ENCODE measurements at places on chromosomes 12 and 14.
A peak's percentile ranks its signal among the peaks of the same experiment; 100 is the strongest.

DNA sequence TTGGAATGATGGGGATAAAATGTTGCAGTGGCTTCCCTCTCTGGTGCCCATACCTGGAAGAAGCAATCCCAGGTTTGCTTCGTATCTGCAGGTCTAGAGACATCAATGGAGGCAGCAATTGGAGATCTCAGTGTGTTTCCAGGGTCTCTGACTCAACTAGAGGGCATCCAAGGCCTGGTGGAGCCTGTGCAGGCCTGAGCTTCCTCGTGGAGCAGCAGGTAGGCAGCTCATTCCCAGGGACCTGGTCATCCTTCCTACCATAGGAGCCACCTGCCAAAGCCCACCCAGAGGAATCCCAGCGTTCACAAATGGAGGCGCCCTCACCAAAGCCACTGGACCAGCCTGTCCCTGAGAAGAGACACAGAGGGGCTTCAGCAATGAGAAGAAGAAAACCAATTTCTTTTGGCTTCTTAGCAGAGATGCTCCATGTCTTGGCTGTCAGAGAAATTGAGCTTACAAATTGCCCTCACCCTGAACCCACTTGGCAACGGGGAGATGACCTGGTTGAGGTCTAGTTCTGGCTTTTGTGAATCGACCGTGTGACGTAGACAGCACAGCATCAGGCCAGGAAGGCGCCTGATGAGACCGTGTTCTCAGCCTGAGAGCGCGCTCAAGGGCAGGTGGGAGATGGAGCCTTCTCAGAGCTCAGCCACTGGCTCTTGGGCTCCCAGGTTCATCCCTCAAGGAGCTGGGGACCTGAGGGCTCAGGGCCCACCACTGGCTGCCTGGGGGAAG lies 283.6 kb downstream of the DPF3 start:
- no peak for DNase-seq

DNA sequence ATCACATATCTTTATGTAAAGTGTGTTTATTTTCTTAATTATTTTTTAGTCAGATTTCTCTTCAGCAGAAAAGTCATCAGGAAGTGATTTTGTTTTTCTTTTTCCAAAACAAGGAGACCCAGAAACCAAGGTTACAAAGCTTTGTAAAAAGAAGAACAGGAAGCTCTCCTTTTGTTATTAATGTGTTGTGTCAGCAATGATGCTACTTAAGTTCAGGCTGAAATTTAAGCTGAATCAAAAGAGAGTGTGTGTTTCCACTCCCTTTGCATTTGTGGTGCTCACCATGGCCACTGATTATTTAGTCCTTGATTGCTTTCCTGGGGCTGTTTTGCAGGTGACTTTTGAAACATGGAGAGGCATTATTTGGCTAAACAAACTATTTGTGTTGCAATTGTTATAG lies 155.3 kb upstream of the ATP2B1 start:
- no peak for DNase-seq

DNA sequence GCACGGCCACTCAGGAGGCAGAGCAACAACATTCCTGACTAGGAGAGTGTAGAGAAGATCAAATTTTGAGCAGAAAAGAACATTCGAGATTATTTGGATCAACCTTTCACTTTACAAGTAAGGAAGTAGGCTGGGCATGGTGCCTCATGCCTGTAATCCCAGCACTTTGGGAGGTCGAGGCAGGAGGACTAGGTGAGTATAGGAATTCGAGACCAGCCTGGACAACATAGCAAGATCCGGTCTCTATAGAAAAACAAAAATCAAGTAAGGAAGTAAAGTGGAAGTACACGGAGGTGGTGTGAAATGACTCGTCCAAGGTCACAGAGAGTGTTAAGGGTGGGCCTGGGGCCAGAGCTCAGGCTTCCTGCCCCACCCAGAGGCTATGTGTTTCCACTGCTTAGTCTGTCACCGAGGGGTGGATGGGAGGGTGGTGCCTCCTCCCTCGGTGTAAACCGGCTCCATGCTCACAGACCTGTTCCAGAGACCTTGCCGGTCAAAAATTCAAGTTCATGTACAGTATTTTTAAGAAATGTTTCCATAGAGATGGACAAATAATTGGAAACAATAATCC lies 51.9 kb downstream of the MAP1LC3B2 start:
- no peak for DNase-seq

GRCh38 chr12:75571656-75572205 lies 60.3 kb upstream of the KRR1 start:
- no peak for DNase-seq

DNA sequence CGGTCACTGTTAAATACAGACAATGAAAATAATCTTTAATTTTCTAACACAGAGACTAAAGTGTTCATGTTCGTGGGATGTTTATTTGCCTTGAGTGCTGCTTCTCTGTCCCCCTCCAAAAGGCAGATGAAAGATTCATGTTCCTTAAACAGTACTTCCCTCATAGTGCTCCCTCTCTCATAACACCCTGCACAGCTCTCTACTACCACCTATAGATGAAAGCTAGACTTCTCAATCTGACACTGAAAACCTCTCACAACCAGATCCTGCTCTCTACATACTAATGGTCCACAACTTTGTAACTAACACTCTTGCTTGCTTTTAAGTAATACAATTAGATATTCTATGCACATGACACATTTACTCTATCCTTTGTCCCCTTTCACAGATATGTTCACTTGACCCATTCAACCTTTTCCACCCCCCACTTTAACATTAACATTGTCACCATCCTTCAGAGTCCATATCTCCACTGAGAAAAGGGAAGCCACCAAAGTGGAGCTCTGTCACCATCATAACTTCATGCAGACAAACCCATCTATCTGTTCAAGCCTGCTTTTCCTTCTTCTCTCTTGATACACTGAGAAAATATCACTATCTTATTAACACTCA lies 266.4 kb upstream of the USP15 start:
- peak; percentile 13 for DNase-seq
